ENCODE measurements at places on chromosomes 2 and 18. TPM values are rescaled to one million over a fixed set of nuclear protein-coding genes. Genes with fewer than 3 reads are reported as not detected.
A peak's percentile ranks its signal among the peaks of the same experiment; 100 is the strongest.

The UGT1A10 gene
- not detected for total RNA-seq

The UGT1A6 gene
- total RNA-seq, result not detected

- peak; percentile 74 for DNase-seq
Measured at GRCh38 chr2:39736640-39737039, 42.4 kb downstream of the THUMPD2 start.

GRCh38 chr2:135607561-135607960, 76.3 kb downstream of the R3HDM1 start:
- DNase-seq, result no peak

- no peak for DNase-seq
Measured at GRCh38 chr18:69067048-69067447, 269.2 kb downstream of the CCDC102B start.

The GDF7 gene
- total RNA-seq, result 0.03 TPM

The STON1 gene
- 8.8 TPM for total RNA-seq

- DNase-seq, result no peak
Measured at GRCh38 chr2:234488913-234489451, 7.9 kb downstream of the ARL4C start.

- no peak for DNase-seq
Measured at GRCh38 chr18:21831413-21831831, 90.8 kb downstream of the MIB1 start.

GRCh38 chr18:65093346-65093745, 657.5 kb upstream of the CDH7 start:
- DNase-seq, result no peak

The TLX2 gene
- not detected for total RNA-seq

- no peak for DNase-seq
Measured at GRCh38 chr2:164745012-164745797, 96.4 kb downstream of the COBLL1 start.

DNA sequence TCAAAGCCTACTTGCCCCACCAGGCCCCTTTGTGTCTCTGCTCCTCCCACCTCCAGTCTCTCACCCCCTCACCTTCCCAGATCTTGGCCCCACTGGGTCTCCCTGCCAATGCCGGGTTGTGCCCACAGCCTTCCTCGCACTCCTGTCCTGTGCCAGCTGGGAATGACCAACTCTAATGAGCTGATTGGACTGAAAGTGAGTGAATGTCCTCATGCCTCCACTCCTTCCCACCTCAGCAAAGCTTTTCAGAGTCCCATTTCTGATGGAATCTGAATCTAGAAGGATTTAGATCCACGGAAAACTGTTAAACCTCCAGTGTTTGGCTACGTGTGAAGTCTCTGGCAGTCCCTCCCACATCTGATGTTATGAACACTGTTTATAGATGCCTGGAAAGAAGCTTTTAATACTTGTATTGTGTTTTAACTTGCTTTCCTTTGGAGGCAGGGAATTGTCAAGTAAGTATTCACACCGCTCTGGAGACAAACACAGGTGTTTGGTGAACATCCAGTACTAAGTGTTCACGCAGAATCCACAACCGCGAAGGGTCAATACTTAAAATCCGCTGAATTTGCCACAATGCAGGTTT, 103.9 kb downstream of the RTN4 start:
- DNase-seq, result no peak

DNA sequence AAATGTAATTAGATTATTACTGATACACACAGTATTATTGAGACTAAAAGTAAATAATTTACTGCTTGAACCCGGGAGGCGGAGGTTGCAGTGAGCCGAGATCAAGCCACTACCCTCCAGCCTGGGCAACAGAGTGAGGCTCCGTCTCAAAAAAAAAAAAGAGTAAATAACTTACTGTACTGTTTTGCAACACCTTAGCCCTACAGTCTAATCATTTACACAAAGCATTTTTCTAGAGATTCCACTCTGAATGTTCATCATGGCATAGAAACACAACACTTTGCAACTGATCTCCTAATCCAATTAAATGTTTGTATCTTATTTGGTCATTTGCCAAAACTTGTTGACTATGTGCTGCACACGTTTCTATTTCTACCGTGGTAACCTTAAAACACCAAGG, 23.4 kb upstream of the RMP24 start:
- no peak for DNase-seq

DNA sequence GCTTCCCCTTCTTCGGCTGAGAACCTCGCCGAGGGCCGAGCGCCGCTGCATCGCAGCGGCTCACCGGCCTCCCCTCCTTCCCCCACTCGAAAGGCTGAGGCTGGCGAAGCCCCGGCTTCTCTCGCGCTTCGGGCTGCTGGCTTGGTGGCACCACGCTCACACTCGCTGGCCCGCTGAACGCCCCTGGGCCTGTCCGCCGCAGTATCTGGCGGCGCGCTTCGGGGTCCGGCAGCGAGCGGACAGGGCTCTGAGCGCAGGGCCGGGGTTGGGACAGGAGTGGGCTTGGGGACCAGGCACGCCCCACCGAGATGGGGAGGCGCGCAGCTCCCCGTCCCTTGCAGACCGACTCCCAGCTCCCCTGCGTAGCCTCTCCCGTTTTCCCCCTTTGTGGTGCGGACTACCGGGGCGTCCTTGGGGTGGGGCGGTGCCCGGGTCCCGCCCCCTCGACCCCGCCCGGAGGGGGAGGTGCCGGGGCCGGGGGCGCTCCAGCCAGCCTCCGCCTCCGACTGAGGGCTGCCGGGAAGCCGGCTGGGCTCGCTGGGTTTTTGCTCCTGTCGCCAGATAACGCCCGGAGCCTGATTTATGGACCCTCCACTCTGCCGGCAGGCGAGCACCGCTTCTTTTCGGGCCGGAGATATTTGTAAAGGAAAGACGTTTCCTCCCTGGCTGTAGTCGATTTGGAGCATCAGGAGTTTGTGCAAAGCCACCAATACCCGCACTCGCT, 3.8 kb downstream of the GBX2 start:
- DNase-seq, result no peak

The LIMS4 gene
- 2.7 TPM for total RNA-seq

DNA sequence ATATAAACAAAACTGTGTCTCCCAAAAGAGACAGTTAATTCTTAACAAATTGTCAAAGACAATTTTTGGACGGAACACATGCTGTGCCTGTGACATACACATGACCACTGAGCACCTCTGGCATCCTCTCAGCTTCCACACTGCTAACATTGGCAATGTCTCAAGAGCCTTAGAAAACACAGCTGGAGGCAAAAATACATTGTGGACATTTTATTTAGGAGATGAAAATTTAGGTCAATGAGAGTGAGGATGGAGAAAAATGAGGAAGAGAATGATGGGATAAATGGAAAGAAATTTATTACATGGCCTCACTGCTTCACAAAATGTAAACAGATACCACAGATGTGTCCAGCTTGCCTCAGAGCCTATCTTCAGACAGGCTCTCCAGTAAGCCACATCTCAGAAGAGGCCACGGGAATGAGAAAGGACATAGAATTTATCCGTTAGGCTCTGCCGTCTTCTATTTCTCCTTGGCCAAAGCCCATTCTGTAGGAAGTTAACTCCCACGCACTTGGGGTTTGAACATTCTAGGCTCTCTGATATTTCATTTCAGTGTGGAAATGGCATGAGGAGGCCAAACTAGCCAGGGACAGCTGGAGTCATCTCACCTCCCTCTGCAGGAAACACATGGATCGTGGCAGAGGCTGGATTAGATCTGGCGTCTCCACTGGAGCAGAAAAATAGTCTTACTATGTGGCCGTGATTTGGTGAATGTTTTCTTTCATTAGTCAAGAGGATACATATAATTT, 519.4 kb upstream of the DSEL start:
- no peak for DNase-seq

The PROC gene
- total RNA-seq, result not detected

The PSD4 gene
- 3.2 TPM for total RNA-seq

DNA sequence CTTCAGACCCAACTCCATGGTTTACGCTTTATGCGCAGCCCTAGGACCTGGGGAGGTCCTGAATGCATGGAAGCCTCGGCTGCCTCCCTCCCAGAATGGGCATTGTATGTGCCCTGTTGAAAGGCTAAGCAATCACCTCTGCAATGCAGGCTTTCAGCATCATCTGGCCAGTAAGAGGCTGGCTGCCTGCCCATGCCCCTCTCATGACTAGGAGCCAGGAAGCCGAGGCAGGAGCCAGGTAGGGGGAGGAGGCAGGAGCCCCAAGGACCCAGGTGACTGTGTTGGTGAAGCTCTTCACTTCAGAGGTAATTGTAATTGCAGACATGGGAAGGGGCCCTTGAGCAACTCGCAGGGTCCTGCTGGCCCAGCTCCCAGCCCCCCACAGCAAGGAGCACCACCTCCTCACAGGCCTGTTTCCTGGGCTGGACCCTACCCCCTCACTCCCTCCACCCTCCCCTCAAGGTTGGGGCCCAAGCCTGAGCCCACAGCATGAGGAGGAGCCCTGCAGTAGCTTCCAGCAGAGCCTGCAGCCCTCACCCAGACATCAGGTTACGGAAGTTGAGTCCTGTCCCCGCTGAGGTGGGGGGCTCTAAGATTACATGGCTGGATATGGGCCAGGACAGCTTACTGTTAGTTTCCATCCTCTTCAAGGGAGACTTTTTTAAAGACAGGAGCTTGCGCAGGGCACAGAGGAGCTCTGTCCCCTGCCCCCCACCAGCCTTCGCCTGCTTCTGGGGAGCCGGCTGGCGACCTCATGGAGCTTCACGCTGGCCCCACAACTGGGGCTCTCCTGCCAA, 21.9 kb downstream of the CRACDL start:
- DNase-seq, result no peak

DNA sequence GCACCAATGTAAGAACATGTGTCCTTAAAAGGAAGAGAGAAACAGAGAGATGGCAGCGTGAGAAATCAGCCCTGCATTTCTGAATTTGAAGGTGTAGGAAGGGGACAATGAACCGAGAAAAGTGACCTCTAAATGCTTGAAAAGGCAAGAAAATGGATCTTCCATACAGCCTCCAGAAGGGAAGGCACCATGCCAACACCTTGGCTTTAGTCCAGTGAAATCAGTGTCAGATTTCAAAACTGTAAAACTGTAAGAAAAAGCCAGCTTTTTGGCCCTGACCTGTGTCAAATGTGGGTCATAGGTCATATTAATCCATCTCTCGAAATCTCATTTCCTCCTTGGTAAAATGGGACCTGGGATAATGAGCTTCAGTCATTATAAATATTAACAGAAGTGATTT, 762.3 kb downstream of the DCDC2C start:
- DNase-seq, result no peak

DNA sequence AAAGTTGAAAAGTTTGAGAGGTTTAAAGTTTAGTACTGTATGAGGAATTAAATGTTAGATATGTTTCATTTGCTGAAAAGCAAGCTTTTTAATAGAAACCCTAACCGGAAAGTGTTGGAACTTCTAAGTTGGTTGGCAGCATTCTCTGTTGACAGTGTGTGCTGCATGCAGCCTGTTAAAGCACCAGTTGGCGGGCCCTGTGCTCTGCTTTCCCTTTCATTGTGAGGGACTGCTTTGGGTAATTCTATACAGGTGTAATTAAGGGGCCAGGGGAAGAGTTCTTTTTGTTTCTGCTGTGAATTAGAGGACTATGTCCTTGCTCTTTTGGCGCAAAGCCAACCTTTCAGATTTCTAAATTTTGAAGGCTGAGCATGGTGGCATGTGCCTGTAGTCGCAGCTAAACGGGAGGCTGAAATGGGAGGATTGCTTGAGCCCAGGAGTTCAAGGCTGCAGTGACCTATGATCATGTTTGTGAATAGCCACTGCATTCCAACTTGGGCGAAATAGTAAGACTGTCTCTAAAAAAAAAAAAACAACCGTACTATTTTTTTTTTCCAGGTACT, 20.1 kb downstream of the PLEKHB2 start:
- DNase-seq, result no peak

The TPO gene
- total RNA-seq, result not detected
